ENCODE measurements at places on chromosomes 16 and 17. TPM values are rescaled to one million over a fixed set of nuclear protein-coding genes. Genes with fewer than 3 reads are reported as not detected.

Gene CTF1
- total RNA-seq: 1.1 TPM

Gene SPNS3
- total RNA-seq: 12.9 TPM

Gene PYY
- 0.51 TPM for total RNA-seq

- H3K36me3 ChIP-seq: no peaks in the 10 kb centered on the region
- H3K27ac ChIP-seq: no peak overlapping the region
- H3K27me3 ChIP-seq: no peaks in the 10 kb centered on the region
These were observed 231.4 kb upstream of the RPL38 start for GRCh38 chr17:73972056-73972455.

- H3K4me3 ChIP-seq: no peak overlapping the region
- DNase-seq: no peak
- no peak overlapping the region for H3K27ac ChIP-seq
- H3K4me1 ChIP-seq: no peaks in the 10 kb centered on the region
- no peaks in the 10 kb centered on the region for H3K36me3 ChIP-seq
- no peaks in the 10 kb centered on the region for H3K27me3 ChIP-seq
These were observed 18.8 kb downstream of the CACNG1 start for GRCh38 chr17:67063141-67063540.

- no peak for DNase-seq
- H3K36me3 ChIP-seq: no peaks in the 10 kb centered on the region
- H3K4me1 ChIP-seq: no peaks in the 10 kb centered on the region
- no peak overlapping the region for H3K4me3 ChIP-seq
- no peak overlapping the region for H3K27ac ChIP-seq
These were observed 129.7 kb upstream of the MYOCD start for GRCh38 chr17:12536021-12536420.

GRCh38 chr16:693766-694165 is 3.6 kb upstream of the WDR24 start:
- H3K27me3 ChIP-seq: no peaks in the 10 kb centered on the region
- no peaks in the 10 kb centered on the region for H3K36me3 ChIP-seq
- H3K4me1 ChIP-seq: peaks cover 32% of the 10 kb centered on the region

Gene KRT24
- total RNA-seq: not detected

- no peak for DNase-seq
- H3K27ac ChIP-seq: no peak overlapping the region
- H3K27me3 ChIP-seq: no peaks in the 10 kb centered on the region
- H3K4me1 ChIP-seq: peaks cover 28% of the 10 kb centered on the region
- no peak overlapping the region for H3K4me3 ChIP-seq
These were observed 9.2 kb upstream of the NF1 start for GRCh38 chr17:31085563-31085962.

- H3K27ac ChIP-seq: no peak overlapping the region
- no peaks in the 10 kb centered on the region for H3K36me3 ChIP-seq
These were observed 229.8 kb downstream of the CPPED1 start for GRCh38 chr16:12573730-12574383.

DNA sequence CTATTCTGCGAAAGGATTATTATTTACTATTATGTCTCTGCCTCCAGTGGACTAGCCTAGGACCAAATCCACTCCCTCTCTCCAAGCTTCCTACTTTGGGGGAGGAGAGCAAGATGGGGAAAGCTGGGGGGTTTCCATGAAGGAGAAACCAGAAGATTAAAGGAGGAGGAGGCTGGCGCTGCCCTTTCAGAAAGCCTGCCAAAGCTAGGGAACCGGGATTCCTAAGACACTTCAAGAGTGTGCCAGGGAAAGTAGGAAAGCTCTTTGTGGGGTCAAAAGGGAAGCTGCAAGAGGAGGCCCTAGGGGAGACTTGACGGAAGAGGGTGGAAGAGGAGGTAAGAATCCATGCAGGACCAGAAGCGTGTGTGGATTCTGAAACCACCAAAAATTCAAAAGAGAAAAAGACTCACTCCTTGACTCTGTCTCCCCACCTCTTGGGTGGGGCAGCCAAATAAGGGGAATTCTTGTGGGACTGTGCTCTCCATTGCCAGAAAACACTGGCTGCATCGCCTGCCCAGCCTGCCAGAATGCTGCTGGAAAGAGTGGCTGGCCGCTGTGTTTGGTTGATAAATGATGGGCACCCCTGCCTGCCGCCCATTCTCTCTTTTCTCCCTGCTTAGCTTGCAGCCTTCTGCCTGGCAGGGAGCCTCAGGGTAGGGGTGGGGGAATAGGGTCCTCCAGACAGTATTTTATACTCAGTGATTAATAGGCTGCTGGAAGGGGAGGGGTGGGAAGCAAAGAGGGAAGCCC is 11.8 kb upstream of the KAT7 start:
- no peaks in the 10 kb centered on the region for H3K27me3 ChIP-seq
- no peak for DNase-seq
- no peak overlapping the region for H3K27ac ChIP-seq
- H3K4me1 ChIP-seq: no peaks in the 10 kb centered on the region
- no peaks in the 10 kb centered on the region for H3K36me3 ChIP-seq

Gene FOXC2
- total RNA-seq: not detected

DNA sequence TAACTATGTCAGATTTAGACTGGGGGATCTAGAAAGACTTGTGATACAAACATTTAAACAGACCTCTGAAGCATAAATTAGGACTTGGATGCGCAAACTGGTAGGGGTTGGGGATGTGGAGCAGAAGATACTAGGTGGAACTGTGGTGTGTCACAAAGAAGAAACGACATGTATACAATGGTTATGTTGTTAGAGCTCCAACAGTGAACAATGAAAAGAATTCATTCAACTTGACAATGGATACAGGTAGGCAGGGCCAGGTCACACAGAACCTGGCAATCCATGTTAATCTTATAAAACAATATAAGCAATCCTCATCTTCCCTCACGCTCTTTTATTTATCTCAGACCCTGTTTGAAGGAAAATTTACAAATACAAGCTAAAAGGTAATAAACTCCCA is 102.0 kb downstream of the CDC27 start:
- H3K36me3 ChIP-seq: 0 out of 2 replicates have a peak, but pooled peaks cover 6% of the 10 kb centered on the region
- H3K27me3 ChIP-seq: no peaks in the 10 kb centered on the region
- H3K27ac ChIP-seq: no peak overlapping the region
- no peak for DNase-seq
- peaks cover 2% of the 10 kb centered on the region for H3K4me1 ChIP-seq

- no peak overlapping the region for H3K27ac ChIP-seq
- H3K27me3 ChIP-seq: no peaks in the 10 kb centered on the region
- no peak for DNase-seq
- no peak overlapping the region for H3K4me3 ChIP-seq
- no peaks in the 10 kb centered on the region for H3K36me3 ChIP-seq
- no peaks in the 10 kb centered on the region for H3K4me1 ChIP-seq
These were observed 9.9 kb upstream of the TEX2 start for GRCh38 chr17:64273006-64273405.

Data from Karpas-422 (cell line).